CD4-positive, alpha-beta T cell treated with Interleukin-6 at 100 ng/mL for 8 hours (primary cell): ENCODE measurements at places on chromosomes 2 and 18.
A peak's percentile ranks its signal among the peaks of the same experiment; 100 is the strongest.

DNA sequence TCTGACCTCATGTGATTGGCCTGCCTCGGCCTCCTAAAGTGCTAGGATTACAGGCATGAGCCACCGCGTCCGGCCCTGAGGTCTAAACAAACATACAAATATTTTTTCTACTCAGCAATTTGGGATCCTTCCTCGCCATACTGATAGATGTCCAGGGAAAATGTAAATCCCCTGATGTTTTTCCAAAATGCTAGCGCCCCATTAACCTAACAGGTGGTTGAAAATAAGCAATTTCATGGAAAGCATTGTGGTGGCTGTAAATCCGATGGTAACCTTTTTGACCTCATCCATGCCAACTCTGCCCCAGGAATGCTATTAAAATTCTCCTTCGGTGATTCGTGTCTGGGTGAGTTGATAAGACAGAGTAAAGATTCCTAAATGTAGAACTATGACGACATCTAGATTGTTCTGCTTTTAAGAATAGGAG lies 19.3 kb downstream of the GEMIN6 start:
- DNase-seq = no peak

DNA sequence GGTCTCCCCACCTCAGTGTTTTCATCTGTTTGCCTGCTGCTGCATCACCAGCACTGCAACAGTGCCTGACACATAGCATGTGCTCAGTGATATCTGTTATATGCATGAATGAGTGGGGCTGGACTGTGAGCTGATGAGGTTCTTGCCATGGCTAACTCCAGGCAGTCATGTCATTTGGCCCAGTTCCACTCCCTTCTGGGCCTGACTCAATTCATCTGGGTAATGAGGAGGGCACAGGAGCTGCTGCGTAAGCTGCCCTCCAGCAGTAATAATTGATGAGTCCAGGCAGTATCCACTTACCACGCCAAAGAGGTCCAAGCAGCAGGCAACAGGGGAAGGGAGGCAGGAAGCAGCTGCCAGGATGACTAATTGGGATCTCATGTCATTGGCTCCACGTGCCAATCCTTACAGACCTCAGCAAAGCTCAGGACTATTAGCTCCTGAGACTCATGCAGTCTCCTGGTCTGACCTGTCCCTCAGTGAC lies 34.1 kb upstream of the MAT2A start:
- DNase-seq = no peak

DNA sequence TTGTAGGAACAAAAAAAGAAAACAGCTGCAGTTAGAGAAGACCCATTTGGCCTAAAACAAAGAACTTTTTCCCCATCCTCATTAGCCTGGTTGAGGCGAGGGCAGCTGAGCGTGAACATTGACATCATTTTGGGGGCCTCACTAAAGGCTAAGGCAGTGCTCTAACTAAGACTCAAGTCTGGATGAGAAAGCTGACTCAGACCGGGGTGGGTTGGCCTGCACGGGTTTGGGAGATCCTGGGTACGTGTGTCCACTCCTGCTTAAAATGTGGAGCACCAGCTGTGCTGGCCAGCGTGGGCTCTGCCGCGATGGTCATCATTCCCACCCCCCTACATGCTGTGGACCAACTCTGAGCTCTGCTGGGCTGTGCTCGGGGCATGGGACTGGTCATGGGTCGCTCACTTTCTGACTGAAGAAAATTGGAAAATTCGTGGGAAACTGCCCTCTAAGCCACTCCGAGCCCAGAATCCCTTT lies 86.0 kb upstream of the TMEM247 start:
- no peak for DNase-seq

- no peak for DNase-seq
These were observed 38.0 kb upstream of the GPAT2 start for GRCh38 chr2:96072746-96073145.

GRCh38 chr18:43392168-43392567 lies 114.9 kb upstream of the SYT4 start:
- DNase-seq = no peak

- no peak for DNase-seq
These were observed 3.2 kb downstream of the WBP1 start for GRCh38 chr2:74461187-74462053.

GRCh38 chr2:177547122-177547521 lies 154.5 kb downstream of the AGPS start:
- DNase-seq = no peak

DNA sequence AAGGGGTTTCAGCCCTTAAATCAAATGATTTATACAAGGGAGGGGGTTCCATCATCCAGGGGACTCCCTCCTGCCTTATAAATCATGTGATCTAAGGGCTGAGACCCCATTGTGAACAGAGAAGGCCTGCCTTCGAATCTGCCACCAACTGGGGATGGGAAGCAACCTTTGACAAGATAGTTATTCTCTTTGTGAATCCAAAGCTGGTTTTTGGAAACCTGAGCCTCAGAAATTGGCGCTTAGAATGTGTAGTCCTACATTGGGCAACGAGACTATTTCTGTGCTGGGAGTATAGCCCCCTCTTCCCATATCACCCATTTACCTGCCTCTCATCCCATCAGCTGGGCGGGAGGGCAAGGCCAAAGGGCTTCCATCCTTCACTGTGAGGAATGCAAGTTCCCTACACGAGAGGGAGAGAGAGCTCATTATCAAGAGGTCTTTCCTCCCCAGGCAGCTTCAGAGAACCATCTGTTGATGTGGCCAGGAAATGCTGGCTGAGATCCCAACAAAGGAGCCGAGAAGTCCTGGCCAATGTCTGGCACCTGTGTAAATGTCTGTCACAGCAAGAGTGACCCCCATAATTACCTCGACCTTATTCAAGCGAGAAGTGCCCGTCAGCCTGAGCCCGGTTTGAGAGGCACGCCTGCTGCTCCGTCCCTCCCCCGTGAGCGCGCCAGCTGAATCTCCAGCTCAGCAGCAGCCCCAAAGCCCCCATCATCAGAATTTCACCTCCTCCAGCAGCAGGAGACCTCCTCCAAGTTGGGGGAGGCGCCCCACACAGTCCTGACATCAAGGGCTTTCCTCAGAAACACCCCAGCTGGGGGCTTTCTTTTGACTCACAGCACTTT lies 48.4 kb upstream of the APCDD1 start:
- DNase-seq = no peak

- DNase-seq = no peak
These were observed 264.5 kb upstream of the MEX3C start for GRCh38 chr18:51461956-51462355.

DNA sequence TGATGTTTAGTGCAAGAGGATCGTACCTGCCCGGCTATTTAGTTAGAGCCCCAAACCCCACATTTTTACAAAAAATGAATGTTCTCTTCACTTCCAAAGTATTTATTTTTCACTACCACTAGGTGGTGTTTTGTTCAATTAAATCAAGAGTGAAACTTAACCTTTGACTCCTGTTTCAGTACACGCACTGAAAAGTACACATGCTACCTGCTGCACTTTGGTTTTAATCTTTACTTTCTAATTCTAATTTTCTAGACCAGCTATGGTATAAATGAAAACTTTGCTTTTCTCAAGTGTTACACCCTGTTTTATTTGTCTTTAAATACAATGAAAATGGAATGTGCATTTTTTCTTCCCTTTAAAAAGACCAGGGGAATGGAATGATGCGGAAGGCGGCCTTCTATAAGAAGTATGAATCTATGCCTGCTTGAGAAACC lies 31.4 kb upstream of the CHN1 start:
- DNase-seq = peak; percentile 19
